ENCODE measurements at places on chromosomes 6 and 20.

GRCh38 chr6:79305020-79305419 lies 70.5 kb upstream of the HMGN3 start:
- DNase-seq: no peak

DNA sequence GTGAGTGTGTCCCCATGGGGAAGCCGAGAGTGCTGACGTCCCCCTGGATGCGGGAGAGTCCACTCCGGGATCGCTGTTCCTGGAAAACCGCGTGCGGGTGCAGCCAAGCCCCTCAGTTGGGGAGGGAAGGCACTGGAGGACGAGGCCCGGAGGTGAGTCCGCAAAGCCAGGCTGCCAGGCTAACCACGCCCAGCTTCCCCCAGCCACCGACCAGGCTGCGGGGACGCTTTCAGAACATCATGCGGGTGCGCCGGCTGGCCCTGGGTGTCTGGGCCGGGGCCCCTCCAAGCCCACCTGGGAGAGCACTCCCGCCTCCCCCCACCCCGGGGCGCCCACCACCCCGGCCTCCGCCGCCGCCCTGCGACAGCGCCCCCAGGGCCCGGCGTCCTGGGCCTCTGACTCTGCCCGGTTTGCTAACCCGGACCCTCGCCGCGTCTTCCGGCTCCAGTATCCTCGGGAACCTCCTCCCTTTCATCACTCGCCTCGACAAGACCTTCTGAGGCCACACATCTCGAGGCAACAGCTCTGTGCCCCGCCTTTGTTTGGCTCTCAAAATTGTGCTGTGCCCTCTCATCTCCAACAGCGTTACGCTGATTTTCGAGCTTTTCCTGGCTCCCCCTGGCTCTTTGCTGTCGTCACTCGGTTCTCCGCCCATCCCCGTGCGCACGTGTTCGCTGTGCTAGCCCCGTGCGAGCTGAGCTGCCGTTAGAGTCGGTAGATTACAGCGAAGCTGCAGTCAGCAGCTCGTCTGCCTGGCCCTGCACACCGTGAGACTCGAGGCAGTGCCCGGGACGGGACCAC lies 47.1 kb upstream of the ENTPD6 start:
- no peak for DNase-seq

GRCh38 chr20:25865715-25866656 lies 169.3 kb upstream of the ZNF337 start:
- DNase-seq: peak; percentile 52

- DNase-seq: no peak
These were observed 144.5 kb upstream of the ID4 start for GRCh38 chr6:19692506-19693298.

DNA sequence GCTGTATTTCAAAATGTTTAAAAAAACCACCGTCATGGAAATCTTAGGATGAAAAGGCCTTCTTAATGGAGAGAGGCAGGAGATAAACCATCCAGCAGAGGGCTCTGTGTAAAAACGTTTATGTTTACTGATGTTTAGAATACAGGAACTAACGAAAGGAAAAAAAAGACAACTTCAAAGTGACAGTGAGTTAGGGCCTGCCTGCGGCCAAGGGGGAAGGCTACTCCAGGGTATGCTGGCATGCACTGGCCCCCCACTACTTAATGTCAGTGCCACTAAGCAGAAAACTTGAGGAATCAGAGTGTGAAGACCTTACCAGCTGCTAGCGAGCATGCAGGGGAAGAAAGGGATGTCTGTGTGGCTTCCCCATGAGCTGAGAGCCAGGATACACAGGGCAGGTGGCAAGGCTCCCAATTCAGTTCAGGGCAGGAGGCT lies 47.7 kb downstream of the AKAP7 start:
- DNase-seq: no peak

DNA sequence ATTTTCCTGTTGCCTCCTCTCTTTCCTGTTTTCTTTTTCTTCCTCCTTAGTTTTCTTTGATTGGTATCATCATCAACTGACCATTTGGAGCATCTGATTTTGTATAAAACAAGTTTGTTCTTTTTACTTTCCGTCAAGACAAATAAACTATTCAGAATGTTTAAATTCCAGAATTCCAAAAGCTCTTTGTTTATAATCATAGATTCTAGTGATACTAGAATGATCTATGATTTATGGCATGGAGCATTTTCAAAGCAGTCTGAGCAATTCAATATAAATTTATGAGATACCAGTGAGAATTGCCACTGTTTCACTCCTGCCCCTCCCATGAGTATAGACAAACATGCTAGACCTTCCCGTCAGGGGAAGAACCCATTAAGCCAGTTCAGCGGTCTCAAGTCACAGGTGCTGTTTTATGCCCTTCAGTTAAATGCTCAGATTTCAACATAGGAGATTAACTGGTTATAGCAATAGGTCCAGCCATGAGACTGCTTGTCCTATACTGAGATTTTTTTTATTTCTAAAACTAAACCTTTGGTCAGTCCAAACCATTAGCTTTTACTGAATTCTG lies 60.7 kb downstream of the GRIK2 start:
- DNase-seq: no peak

GRCh38 chr6:107957308-107957908 lies 600 bp downstream of the SEC63 start:
- DNase-seq: peak; percentile 61

- DNase-seq: no peak
These were observed 66.6 kb downstream of the CLVS2 start for GRCh38 chr6:123062670-123063069.

GRCh38 chr6:101011186-101011585 lies 130.1 kb upstream of the ASCC3 start:
- no peak for DNase-seq

- peak; percentile 53 for DNase-seq
These were observed 22.3 kb downstream of the CAPN11 start for GRCh38 chr6:44180886-44181285.

GRCh38 chr6:66326228-66326627 lies 619.2 kb upstream of the EYS start:
- no peak for DNase-seq

DNA sequence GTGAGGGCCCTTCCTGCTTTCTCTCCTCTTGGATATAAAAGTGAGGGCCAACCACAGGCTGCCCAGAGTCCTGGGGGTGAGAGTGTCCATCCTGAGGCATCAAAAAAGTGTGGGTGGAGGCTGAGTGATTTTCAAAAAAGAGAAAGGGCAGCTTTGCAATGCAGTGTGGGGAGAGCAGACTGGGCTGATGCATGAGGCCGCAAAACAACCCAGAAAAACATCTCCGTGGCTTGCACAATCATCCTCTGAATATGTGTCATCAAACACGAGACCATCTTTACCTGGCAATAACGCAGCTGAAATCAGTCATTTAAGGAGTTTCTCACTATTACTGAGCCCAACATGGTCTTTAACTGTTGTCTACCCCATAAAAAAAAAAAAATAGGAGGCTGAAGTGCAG lies 191.2 kb upstream of the SOX4 start:
- no peak for DNase-seq

- DNase-seq: no peak
These were observed 7.2 kb downstream of the C20orf202 start for GRCh38 chr20:1210501-1210900.

DNA sequence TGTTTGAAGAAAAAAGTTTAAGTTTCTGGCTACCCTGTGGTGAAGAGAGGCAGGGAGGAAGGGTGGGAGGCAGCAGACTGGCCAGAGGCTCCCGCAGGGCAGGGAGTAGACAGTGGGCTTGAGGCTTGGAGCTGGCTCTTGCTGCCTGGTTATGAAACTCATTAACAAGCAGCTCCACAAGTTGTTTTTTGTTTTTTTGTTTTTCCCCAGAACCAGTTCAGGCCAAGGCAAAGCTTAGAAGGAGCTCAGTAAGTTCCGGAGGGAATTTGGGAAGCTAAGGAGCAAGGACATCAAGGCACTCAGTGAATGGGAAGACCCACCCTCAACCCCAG lies 4.0 kb downstream of the DLL1 start:
- DNase-seq: no peak

DNA sequence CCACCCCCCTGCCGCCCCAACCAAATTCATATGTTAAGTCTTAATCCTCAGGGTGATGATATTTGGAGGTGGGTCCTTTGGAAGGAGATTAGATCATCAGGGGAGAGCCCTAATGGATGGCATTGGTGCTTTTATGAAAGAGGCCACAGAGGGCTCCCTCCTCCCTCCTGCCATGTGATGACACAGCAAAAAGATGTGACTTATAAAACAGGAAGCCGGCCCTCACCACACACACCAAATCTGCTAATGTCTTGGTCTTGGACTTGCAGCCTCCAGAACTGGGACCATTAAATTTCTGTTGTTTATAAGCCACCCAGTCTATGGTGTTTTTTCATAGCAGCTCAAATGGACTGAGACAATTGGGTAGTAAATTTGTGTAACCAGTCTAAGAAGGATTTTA lies 176.3 kb downstream of the ADGRG6 start:
- peak; percentile 6 for DNase-seq

DNA sequence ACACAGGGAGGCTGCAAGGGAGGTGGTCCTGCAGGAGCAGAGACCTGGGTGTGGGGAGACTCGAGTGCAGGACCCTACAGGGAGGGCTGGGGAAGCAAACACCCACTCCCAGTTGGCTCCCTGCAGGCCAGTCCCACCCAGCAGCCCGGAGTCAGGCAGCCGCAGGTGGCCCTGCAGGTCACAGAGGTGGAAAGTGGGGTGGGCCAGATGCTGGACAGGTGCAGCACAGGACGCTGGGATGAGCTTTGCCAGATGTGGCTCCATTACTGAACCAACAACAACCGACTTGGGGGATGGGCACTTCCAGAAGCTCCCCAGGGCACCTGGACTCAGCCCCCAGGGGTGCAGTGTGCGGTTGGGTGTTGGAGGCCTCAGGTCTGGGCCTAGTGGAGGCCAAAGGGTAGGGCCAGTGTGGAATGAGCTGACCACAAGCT lies 26.6 kb upstream of the MYT1 start:
- DNase-seq: no peak

DNA sequence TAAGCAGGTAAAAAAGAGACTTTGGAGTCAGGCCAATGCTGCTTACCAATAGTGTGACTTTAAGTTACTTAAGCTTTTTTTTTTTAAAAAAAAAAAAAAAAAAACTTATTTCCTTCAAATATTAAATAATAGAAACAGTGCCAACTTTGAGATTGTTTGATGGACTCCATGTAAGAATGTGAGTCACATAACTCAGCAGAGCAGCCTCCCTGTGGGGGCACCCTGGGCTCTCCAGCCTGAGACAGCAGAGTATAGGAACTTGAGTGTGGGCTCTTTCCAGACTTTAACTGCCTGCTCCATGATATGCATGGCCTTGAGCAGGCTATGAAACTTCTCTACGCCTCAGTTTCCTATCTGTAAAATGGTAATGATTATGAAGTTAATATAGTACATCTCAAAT lies 113.3 kb upstream of the SAMD5 start:
- DNase-seq: peak; percentile 13

DNA sequence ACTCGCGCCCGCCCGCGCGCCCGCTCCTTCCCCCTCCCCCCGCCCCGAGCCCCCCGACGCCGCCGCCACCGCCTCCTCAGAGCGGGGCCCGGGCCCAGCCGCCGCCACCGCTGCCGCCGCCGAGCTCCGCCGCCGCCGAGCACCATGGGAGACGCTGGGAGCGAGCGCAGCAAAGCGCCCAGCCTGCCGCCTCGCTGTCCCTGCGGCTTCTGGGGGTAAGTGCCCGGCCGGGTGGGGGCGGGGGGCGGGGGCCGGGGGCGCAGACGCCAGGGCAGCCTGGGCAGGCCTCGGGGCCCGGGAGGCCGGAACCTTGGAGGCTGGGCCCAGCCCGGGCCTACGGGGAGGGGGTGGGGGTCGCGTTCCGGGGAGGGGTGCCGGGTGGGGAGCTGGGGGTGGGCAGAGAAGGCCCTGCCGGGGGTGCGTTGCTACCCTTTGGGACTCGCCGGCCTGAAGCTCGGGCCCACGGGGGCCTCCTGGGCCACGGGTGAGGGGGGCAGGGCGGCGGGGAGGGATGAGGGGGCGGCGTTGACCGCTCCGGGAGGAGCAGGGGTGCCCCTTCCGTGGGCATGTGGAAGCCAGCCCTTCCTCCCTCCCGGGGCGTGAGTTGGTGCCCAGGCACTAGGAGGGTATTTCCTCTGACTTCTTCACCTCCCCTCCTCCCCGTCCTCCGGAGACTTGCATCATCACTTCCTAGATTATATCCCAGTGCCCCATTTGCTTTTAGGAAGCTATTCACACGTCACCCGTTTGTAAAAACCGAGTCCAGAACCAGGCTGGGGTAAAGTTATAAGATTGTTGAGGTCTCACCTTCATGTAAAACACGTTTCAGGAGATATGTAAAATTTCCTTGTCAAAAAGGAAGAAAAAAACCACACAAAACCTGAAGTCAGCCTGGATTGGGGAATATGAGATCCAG lies 533 bp downstream of the ZFAND3 start:
- DNase-seq: peak; percentile 92

DNA sequence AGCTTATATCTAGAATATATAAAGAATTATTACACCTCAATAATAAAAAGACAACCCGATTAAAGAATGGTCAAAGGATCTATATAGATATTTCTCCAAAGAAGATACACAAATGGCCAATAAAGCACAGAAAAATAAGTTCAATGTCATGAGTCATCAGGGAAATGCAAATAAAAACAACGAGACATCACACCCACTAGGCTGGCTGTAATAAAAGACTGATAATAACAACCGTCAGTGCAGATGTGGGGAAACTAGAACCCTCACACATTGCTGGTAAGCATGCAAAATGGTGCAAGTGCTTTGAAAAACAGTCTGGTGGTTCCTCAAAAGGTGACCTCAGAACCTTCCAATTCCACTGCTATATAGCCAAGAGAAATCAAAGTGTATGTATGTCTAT lies 33.0 kb downstream of the TBX18 start:
- no peak for DNase-seq

GRCh38 chr20:8152847-8153246 lies 20.8 kb downstream of the PLCB1 start:
- no peak for DNase-seq

GRCh38 chr6:169173532-169174268 lies 79.9 kb downstream of the THBS2 start:
- no peak for DNase-seq

DNA sequence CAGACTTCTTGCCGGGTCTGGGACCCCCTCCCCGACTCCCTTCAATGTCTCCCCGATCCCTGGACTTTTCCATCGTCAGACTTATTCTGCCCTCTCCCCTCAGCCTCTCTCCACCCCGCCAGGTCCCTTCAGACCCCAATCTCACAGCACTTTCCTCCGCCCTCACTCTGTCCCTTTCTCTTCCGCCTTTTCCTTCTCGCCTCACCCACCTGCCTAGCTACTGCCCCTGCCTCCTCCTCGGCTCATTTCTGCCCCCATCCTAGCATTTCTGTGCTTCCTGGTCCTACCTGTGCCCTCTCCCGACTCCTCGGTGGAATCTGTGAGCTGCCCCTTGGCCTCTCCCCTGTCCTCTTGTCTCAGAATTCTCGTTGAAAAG lies 616 bp downstream of the CHMP4B start:
- no peak for DNase-seq

GRCh38 chr20:48164566-48165400 lies 379.5 kb upstream of the SULF2 start:
- DNase-seq: no peak

DNA sequence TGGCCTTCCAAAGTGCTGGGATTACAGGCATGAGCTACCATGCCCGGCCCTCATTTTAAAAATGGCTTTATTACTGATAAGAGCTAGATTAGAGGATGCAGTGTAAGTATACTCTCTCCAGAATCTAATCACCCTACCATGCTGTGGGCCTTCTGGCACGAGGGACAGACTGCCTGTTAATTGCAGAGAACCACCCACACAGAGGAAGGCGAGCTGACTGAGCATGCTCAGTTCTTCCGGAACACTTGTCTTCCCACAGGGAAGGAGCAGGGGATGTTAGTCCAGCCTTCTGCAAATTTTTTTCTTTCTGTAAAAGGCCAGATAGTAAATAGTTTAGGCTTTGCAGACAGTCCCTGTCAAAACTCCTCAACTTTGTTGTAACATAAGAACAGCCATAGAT lies 48.9 kb downstream of the ALDH5A1 start:
- DNase-seq: no peak

GRCh38 chr20:61953037-61954021 lies 112.4 kb downstream of the TAF4 start:
- DNase-seq: no peak
